ENCODE measurements at places on chromosomes 7 and 10.

- no peak for DNase-seq
Measured at GRCh38 chr7:93906267-93906666, at the start of gene GNGT1. Gene GNGT1 (plus strand): TSS chr7:93906567. CDS start chr7:93906747, 180 bp downstream.

GRCh38 chr7:28919510-28919909, 38.6 kb downstream of the TRIL start:
- no peak for DNase-seq

DNA sequence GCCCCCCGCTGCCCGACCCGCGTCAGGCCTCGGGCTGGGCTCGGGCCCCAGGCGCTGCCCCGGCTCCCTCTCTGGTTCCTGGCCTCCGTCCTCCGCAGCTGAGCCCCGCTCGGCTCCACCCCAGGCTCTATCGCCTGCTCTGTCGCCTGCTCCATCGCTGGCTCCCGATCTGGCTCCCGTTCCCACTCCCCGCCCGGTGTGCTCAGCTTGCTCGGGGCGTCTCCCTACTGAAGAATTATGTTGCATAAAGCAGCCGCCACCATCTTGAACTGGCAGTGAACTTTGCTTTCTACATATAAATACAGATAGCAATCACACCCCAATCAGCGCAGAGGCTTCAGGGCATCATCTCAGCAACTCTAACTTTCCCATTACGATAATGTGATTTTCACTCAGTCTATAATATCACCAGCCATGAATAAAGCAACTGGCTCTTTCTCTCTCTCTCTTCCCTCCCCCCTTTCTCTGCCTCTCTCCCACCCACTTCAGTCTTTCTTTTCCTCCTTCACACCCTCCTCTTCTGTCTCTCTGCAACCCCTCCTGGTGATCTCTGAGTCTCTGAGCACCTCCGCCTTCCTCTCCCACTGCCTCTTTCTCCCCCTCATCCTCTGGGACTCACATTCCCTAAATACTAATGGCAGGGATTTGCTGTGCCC, 43.3 kb upstream of the BTRC start:
- DNase-seq = no peak

GRCh38 chr7:138295049-138295637, 164.9 kb upstream of the TRIM24 start:
- no peak for DNase-seq

DNA sequence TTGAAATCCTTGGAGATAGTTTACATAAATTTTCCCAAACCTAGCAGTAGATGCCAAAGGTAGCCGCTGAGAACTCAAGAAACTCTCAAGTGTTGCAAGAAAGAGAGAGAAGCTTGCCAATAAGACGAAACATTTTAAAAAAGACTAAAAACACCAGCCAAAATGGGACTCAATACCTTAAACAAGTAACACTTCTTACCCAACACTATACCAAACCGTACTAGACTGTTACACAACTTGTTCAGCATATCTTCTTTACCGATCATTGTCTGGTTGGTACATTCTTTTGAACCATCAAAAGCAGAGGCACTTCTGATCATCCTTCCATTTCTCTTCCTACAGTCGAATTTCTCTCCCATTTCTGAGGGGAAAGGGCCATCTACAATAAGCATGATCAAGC, 4.8 kb upstream of the PTPN12 start:
- no peak for DNase-seq

GRCh38 chr7:132469264-132469663, 107.0 kb downstream of the PLXNA4 start:
- no peak for DNase-seq

DNA sequence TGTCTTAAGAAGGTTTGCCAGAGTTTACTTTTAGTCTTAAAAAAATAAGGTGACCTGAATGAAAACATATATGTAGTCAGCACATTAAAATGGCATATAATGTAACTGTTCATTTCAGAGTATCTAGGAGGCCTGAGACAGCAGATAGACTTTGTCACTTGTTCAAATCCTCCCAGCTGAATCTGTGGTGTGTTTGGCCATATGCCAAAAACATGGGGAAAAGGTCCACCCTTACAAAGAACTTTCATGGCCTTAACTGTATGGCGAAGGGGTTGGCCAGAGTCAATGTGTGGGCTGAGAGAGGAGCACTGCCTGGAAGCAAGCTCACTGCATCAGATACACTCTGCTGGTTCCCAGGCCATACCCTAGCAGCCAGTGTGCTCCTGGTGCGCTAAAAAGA, 113.7 kb downstream of the ALOX5 start:
- no peak for DNase-seq

GRCh38 chr10:11331046-11331577, 280.3 kb downstream of the USP6NL start:
- DNase-seq = no peak

- DNase-seq = no peak
Measured at GRCh38 chr10:86224354-86225102, 142.1 kb downstream of the GRID1 start.

GRCh38 chr10:84095811-84096497, 43.4 kb upstream of the GHITM start:
- DNase-seq = no peak
